ENCODE measurements at places on chromosomes 4 and X.
A peak's percentile ranks its signal among the peaks of the same experiment; 100 is the strongest.

DNA sequence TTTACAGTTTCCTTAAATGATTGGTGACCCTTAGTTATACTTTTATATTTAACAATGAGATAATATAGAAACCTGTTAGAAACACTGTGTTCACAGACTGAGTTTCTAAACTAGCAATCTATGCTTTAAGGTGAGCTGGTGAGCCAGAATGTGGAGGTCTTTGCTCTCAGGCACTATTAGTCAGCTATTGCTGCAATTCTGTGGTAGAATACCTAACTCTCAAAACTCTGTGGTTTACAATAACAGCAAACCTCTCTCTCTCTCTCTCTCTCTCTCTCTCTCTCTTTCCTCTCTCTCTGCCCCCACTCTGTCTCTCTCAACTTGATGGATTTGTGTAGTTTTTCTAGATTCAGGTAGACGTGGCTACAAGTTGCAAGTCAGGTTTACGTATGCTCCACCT, 17.6 kb upstream of the LCORL start:
- DNase-seq, result no peak

GRCh38 chr4:30840571-30840970, 120.4 kb downstream of the PCDH7 start:
- no peak for DNase-seq

GRCh38 chr4:89196056-89196674, 84.8 kb downstream of the TIGD2 start:
- DNase-seq, result no peak

- DNase-seq, result peak; percentile 70
Observed at GRCh38 chr4:140851032-140851636, 94.9 kb upstream of the TBC1D9 start.

- no peak for DNase-seq
Observed at GRCh38 chr4:15253349-15253748, 174.5 kb upstream of the C1QTNF7 start.

GRCh38 chr4:2789351-2789750, 3.5 kb upstream of the SH3BP2 start:
- no peak for DNase-seq

GRCh38 chr4:95694411-95694810, 145.5 kb upstream of the PDHA2 start:
- DNase-seq, result no peak

GRCh38 chr4:140174543-140174942, 20.6 kb upstream of the MAML3 start:
- no peak for DNase-seq

DNA sequence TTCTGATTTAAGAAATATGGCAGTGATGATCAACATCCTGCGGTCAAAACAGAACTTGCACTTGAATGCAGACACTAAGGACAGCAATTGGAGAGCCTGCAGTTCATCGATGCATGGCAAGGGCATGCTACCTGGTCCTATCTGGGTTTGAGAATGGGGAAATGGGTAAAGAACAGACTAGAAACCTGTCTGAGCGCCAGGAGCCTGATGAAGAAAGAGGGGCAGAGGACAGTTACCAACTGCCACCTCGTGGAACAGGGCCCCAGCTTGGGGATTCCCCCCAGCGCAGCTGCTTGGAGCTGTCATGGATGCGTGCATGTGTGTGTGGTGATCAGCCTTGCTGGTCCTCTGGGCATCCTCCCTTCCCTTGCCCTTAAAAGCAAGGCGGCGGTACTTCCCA, 30.2 kb upstream of the NKRF start:
- no peak for DNase-seq

DNA sequence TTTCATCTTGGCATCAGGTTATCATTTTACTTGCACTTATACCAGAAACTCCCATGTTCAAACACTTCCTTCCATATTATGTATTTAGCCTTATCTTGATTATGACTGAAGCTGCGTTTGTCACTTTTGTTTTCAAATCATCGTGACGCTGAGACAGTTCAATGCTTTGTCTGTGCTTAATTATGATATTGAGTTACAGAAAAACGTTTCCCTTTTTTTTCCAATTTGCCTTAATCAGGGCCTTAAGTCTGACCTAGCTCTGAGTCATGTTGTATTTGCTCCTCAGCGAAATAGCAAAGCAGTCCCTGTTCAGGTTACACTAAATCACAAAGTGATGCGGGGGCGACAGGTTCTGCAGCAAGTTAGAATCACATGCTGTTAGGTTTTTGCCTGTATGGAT, 254.7 kb downstream of the AFF2 start:
- no peak for DNase-seq

DNA sequence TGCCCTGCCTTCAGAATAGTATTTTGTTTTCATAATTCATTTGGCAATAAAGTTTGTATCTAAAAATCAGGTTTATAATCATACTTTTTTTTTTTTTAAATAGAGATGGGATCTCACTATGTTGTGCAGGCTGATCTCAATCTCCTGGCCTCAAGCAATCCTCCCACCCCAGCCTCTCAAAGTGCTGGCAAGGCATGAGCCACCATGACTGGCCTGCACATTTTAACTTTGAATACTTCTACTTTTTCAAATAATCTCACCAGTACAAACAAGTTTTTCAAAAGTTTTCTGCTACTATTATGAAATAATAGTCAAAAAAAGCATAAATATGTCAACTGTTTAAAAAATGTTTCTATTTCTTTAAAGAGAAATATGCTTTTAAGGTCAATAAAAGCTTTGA, 69.6 kb upstream of the GPR34 start:
- DNase-seq, result no peak

GRCh38 chr4:77854431-77855111, 8.1 kb upstream of the MRPL1 start:
- no peak for DNase-seq

DNA sequence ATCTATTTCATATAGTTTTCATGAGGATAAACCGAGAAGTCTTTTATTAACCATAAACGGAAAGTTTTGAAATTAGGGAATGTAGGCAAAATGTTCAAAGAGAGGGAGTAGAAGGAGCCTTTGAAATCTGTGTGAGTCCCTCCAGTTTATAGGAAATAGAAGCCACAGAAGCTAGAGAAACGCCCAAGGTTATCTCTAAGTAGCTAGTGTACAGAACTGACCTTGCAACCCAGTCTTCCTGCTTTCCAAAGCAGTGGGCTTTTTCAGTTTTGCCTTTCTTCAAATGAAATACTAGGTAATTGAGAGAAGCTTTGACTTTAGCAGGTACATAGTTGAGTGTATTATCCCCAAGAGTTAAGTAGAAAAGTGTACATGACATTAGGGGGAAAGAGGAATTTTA, 39.4 kb downstream of the STIM2 start:
- DNase-seq, result no peak

DNA sequence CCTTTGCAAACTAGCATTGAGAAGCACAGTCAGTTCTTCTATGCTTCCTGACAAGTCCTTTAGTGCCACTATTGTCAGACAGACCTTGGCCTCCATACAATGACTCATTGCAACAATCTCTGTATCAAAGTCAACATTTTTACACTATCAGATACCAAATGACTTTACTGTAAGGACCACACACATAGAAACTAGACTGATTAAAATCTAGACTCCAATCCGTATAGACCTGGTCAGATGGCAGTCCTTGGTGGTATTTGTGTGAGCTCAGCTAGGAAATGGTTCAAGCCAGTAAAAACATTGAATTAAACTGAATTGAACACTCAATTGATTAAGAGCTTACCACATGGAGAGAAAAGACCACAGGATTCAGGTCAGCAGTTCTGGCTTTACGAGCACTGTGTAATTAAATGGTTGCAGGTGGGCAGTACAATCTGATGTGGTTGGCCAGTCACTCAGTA, 549.8 kb upstream of the LCORL start:
- DNase-seq, result peak; percentile 35

- no peak for DNase-seq
Observed at GRCh38 chr4:77699731-77700210, 94.2 kb downstream of the CXCL13 start.

DNA sequence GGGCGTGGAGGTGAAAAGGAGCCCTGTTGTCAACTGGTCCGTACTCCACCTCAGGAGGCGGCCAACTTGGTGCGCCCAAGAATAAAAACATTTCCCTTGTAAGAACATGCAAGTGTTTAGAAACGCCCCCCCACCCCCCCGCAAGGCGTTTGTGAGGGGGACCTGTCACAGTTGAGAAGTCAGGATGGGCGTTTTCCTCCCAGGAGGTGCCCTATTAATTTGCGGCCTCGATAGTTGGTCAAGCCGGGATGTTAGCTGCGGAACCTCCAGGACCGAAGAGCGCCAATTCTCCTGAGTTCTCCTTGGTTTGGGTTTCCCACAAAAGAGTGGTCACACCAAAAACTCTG, 651 bp upstream of the SAP30 start:
- no peak for DNase-seq

- peak; percentile 34 for DNase-seq
Observed at GRCh38 chrX:68894513-68895340, 65.9 kb downstream of the EFNB1 start.

DNA sequence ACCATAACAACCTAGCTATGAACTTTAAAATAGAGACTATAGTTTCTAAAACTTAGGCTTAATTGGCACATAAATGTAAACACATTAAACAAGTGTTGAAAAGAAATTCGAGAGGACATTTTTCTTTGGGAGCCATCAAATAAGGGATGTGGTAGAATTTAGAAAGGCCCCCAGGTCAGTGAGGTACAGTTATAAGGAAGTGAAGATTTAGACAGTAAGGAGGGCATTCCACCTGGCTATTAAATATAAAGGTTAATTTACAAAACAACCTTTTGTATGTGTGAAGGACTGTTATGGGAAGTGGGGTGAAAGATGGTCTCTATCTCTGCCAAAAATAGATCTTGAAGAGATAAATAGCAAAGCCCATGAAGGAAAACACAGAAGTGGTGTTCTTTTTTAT, 83.9 kb downstream of the AFF1 start:
- DNase-seq, result no peak

- DNase-seq, result no peak
Observed at GRCh38 chrX:8576821-8577220, 112.2 kb downstream of the VCX3B start.

GRCh38 chr4:140118931-140119640, 34.9 kb downstream of the MAML3 start:
- no peak for DNase-seq

- no peak for DNase-seq
Observed at GRCh38 chr4:65865489-65865888, 195.2 kb upstream of the EPHA5 start.

DNA sequence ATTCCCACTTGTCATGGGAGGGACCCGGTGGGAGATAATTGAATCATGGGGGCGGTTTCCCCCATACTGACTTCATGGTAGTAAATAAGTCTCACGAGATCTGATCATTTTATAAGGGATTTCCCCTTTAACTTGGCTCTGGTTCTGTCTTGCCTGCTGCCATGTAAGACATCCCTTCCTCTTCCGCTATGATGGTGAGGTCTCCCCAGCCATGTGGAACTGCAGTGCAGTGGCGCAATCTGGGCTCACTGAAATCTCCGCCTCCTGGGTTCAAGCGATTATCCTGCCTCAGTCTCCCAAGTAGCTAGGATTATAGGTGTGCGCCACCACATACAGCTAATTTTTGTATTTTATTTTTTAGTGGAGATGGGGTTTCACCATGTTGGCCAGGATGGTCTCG, 2.9 kb downstream of the HPGDS start:
- DNase-seq, result no peak

DNA sequence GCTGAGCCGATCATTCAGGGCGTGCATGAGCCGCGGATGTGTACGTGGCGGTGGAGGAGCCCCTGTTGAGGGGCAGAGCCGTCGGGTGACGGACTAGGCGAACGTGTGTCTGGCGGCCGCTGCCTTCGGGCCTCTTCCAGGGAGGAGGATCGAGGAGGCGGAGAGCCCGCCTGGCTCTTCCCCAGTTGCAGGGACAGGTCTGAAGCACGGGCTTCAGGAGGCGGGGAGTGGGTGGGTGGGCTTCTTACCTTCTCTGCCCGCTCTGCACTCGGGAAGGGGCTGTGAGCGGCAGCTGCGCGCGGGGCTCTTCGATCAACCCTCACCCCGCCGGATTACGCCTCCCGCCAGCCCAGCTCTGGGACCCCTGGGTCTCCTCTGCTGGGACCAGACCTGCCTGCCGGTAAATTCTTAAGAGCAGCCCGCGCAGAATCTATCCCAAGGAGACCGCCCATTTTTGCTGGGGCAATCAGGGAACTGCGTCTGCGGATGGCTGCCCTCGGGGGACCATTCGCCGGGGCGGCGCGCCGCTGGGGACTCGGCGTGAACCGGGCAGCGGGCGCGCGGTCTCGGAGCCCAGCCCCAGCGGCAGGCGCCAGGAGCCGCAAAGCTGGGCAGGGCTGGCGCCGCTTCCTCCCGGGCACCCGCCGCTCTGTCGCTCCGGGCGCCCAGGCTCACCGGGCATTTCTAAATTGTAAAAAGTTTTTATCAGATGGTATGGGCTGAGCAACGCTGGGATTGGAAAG, 4.9 kb downstream of the PLAC8 start:
- peak; percentile 73 for DNase-seq

GRCh38 chr4:172850838-172851237, 317.8 kb upstream of the GALNT7 start:
- no peak for DNase-seq

DNA sequence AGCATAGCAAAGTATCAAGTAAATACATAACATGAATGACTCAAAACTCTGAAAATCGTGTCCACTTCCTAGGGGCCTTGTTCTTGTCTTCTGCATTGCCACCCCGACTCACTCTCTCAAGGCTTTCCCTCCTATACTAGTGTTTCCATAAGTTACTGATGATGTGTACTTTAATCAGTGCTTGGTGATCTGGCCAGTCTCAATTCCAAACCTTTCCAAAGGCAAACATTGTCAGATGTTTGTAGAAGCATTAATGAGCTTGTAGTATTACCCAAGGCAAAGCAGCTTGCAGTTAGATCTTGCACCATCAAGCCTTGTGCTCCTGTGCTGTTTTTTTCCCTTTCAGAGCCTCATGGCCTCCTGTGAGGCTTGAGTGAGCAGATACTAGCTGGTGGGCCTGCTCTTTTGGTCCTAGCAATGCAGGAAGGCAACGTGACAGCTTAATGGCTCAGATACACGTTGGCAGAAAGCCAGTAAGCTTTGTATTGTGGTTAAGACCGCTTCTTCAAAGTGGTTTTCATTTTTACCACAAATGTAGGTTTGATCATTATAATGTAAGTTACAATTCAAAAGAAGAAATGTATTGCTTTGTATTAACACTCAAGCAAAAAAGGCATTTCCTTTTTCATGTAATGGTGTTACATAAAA, 51.8 kb downstream of the RBPJ start:
- peak; percentile 73 for DNase-seq

DNA sequence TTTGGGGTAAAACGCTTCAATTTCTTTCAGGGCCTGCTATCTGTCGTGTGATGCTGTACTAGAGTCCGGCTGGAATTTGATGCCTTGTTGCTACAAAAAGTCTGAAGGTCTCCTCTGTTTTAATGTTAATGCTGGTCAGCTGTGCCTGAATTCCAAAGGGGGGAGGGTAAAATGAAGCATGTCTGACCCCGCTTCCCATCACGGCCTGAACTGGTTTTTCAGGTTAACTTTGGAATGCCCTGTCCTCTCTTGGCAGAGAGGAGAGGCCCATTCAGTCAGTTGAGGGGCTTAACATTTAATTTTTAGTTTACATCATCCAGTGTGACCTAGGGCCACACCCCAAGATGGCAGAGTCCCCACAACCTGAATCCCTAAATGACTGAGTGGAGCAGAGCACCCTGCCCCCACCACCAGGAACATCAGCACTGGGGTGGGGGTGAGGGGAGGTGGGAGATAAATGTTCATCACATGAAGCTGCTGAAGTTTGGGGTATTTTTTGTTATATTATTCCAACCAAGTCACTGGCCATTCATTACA, 47.9 kb upstream of the GPR78 start:
- no peak for DNase-seq

GRCh38 chr4:1396806-1397455, 9.3 kb downstream of the NKX1-1 start:
- no peak for DNase-seq

GRCh38 chr4:101018836-101019235, 328.5 kb downstream of the PPP3CA start:
- no peak for DNase-seq

- DNase-seq, result no peak
Observed at GRCh38 chrX:30615229-30615628, 37.7 kb upstream of the TASL start.
